A549 treated with DMSO at 1 μM for 4 hours (cell line): ENCODE measurements at places on chromosomes 7 and 10. TPM values are rescaled to one million over a fixed set of nuclear protein-coding genes. Genes with fewer than 3 reads are reported as not detected.

TMEM236 gene
- total RNA-seq: 0.03 to 0.12 TPM (median 0.07 TPM) in 5 replicates

AS3MT gene
- total RNA-seq: 3.9 to 5.7 TPM (median 4.5 TPM) in 5 replicates

MCM10 gene
- 25.2 to 29.7 TPM (median 27.1 TPM) in 5 replicates for total RNA-seq

FGL2 gene
- not detected in 5 replicates for total RNA-seq

ZCWPW1 gene
- 1.2 to 1.8 TPM (median 1.5 TPM) in 5 replicates for total RNA-seq

TLL2 gene
- 0.08 to 0.14 TPM (median 0.10 TPM) in 5 replicates for total RNA-seq

FAM25C gene
- total RNA-seq: 0.99 to 2.1 TPM (median 2.0 TPM) in 5 replicates

FKBP9 gene
- total RNA-seq: 76.3 to 121 TPM (median 93.5 TPM) in 5 replicates
